ENCODE measurements at places on chromosomes 1 and 21.

DNA sequence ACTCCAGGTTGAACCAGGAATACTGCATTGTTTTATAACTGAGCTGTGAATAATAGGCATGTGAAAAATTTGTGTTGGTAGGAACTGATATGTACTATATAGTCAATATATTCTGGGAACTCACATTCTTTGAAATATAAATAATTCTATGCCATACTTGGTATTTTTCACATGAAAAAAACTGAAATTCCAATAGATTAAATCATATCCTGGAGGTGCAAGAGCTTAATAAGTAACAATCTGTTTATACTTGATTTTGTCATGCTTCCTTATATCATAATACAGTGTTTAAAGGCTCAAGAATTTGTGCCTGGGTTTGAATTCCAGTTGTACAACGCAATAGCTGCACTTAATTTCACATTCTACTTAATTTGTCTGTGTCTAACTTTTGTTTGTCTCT lies 387.0 kb downstream of the USP25 start:
- DNase-seq: no peak

GRCh38 chr1:153070243-153070642 lies 1.2 kb downstream of the SPRR2B start:
- DNase-seq: no peak

GRCh38 chr1:155834296-155834926 lies 22.6 kb downstream of the GON4L start:
- no peak for DNase-seq

DNA sequence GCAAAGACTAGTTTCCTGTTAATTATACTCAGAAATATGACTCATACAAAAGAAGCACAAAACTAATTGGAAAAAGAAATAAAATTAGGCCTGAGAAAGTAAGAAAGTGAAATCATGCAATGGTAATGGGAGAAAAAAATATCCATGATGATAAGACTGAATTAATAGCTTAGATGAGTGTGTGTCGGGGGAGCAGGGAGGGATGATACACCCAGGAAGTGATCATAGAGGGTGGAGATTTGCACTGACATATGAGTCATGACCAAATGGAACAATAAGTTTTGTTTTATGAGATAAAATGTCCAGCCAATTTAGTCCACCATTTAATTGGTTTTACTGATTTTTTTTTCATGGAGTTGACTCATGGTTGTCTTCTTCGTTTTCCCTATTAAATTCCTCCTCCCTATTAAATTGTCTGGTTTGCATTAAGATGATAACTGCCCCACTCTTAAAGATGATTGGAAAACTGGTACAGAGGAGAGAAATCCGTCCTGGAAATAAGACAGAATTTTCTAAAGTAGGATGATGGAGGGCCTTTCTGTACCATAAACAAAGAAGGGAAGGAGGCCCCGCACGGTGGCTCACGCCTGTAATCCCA lies 111.7 kb upstream of the KCNJ6 start:
- DNase-seq: no peak

DNA sequence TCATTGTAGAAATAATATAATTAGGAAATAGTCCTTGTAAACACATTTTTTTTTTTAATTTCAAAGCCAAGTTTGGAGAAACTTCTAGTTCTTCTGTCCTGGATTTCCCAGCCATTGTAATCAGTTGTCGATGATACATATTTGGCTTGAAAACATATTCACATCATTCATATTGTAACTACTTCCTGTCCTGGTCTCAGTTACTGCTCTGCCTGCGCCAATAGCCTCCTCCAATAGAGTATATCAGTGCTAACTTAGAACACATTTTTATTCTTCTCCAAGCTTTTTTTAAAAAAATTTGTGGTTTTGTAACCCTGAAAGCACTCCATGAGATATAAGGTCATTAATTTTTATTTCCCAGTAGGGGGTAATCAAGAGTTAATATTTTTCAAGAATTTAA lies 46.1 kb upstream of the FMO2 start:
- DNase-seq: no peak

- DNase-seq: no peak
These were observed 45.4 kb upstream of the IPO9 start for GRCh38 chr1:201783572-201783971.

GRCh38 chr1:248625971-248626370 lies 8.9 kb downstream of the OR2T11 start:
- DNase-seq: no peak

DNA sequence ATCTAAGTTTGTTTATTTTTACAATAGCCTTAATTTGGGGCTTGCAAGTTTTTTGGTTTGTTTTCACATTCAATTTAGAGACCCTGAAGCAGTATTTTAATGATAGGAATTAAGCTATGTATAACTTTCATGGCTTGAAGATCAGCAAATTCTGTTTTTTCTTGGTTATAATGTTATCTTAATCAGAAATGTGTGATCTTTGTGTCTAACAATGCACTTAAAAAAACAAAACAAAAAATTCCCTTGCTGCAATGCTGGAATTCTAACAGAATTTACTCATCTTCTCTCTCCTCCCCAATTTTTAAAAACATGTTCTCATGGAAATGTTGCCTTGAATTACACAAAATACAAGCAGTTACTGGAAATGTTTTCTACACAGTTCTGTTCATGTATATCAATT lies 113.1 kb downstream of the OLFML2B start:
- DNase-seq: no peak

GRCh38 chr1:28506907-28507246 lies 1.0 kb downstream of the RCC1 start:
- DNase-seq: no peak

- DNase-seq: no peak
These were observed 25.9 kb upstream of the CD84 start for GRCh38 chr1:160605205-160605604.

DNA sequence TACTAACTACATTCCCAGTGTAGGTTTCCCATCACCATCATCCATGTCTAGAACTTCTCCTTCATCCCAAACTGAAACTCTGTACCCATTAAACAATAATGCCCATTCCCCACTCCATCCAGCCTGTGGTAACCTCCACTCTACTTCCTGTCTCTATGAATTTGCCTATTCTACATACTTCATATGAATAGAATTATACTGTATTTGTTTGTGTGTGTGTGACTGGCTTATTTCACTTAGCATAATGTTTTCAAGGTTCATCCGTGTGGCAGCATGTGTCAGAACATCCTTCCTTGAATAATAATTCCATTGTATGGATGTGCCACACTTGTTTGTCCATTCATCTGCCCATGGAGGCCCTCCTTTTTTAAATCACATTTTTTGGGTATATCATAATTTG lies 35.7 kb downstream of the ATP2B4 start:
- no peak for DNase-seq

DNA sequence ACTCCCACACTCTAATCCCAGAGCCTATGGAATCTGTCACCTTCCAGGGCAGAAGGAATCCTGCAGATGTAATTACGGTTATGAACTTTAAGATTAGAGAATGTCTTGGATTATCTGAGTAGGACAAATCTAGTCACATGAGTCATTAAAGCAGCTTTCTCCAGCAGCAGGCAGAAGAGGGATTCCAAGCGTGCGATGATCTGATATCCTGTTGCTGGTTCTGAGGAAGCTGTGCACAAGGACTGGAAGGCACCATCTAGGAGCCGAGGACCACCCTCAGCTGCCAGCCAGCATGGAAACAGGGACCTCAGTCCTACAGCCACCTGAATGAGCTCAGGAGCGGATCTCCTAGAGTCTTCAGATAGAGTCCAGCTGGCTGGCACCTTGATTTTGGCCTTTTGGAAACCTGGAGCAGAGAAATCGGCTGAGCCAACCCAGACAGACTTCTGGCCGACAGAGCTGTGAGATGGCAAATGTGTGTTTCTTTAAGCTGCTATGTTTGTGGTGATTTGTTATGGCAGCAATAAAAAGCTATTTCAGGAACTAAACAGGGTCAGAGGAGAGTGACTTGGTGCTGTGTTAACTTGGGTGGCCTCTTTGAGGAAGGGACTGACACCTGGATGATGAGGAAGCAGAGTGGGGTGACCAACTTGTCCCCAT lies 34.5 kb downstream of the LRRN2 start:
- DNase-seq: no peak

DNA sequence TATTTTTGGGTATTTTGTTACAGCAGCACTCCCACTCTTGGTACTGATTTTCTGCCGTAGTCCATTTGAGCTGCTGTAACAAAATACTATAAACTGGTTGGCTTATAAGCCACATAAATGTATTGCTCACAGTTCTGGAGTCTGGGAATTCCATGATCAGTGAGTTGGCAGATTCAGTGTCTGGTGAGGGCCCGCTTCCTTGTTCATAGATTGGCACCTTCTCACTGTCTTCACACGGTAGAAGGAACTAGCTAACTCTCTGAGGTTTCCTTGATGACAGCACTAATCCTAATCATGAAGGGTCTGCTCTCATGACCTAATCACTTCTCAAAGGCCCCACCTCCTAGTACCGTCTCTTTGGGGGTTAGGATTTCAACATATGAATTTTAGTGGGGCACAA lies 85.2 kb downstream of the HHAT start:
- no peak for DNase-seq

GRCh38 chr1:192225703-192226102 lies 67.4 kb downstream of the RGS18 start:
- DNase-seq: no peak

- no peak for DNase-seq
These were observed 120.0 kb upstream of the ZC3H11B start for GRCh38 chr1:219732814-219733491.

DNA sequence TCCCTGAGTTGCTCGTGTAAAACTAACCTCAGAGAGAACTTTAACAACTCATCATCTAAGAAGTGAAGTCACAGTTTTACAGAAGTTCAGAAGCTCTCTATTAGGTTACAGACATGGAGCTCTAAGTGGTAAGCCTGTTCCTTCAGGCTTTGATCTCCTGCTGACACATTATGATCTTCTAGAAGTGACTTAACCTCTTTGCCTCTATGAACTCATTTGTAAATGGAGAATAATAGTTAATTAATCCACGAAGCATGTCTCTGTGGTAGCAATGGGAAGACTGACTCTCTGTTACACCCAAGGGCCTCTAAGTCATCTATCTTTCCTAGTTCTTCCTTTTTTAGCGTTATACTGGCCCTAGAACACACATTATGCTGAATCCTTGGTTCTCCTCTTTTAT lies 157.9 kb upstream of the NRIP1 start:
- no peak for DNase-seq

DNA sequence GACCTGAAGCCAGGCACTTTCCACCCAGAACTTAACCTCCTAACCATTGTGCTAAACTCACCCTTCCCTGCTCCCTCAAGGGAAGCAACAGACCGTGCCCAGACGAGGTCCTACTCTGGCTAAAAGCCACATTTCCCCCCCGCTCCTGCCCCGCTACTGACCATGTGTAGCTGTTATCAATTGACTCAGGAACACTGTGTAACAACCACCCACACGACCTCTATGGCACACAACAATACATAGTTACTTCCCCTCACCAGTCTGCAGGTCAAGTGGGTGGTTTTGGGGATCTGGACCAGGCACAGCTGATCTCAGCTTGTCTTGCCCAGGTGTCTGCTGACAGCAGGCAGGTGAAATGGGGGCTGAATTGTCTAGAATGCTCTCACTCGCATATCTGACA lies 40.1 kb downstream of the CAMK2N1 start:
- no peak for DNase-seq

DNA sequence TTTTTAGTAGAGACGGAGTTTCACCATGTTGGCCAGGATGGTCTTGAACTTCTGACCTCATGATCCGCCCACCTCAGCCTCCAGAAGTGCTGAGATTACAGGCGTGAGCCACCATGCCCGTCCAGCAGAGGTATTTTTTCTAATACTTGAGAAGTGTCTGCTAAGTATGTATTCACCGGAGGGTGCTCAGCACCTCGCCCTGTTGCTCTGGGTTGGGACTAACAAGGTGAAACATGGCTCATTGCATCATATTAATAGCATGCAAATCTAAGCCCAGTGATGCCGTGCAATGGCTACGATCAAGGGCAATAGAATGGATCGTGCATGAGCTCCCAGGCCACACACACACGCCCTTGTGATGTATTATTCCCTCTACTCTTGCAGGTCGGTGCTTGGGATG lies 68.7 kb downstream of the PDE9A start:
- no peak for DNase-seq

DNA sequence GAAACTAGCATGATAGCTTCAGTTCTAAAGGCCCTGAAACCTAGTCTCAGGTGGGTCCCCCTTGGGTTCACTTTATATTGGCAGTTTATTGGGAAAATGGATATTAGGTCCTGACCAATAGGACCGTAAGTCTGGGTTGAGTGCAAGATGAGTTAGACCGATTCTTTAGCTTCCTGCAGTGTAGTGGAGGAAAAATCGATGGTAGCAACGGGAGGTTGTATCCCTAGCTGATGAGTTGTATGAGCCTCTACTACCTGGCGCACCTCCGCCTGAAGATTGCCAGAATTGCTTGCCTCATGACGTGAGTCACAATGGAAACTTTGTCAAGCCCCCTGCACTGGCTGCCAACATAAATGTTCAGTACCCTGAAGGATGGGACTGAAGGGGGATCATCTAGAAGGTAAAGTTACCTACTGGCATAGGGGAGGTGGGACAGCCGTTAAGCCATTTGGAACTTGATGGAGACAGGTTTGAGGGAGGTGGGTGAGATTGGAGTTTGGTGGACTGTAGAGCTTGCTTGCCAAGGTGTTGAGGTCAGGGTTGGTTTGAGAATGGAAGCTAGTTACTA lies 3.9 kb downstream of the RCC1 start:
- DNase-seq: no peak

GRCh38 chr1:23196627-23197328 lies 20.5 kb downstream of the HTR1D start:
- DNase-seq: no peak

- no peak for DNase-seq
These were observed 12.7 kb upstream of the DEGS1 start for GRCh38 chr1:224170343-224170742.

- DNase-seq: no peak
These were observed 219.8 kb downstream of the NEGR1 start for GRCh38 chr1:72062584-72062983.

DNA sequence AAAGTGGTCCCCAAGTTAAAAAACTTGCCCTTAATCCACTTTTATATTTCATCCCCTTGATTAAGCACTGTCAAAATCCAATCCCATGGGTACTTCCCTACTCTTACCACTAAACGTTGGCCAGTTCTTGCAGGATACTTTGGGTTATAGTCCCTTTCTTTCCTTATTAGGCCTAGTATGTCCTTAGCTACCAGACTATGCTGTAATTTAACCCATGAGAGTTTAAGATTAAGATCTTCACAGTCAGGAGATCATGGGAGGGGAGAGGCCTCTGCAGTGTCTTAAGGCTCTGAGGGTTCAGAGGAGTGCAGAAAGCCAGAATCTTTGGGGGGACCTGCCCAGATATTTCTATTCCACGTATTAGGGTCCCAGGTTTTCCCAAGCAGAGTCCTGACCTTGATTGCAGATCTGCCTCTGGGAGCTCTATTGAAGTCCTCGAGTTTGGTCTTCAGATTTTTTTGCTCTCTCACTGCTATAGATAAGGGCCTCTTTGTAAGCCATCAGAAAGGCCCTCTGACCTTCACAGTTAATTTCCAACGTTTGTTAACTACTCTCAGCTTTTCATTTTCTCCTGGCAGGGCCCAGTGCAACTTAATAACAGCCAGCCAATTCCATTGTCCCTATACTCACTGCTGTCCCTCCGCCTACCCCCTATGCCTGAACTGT lies 9.0 kb upstream of the CGN start:
- no peak for DNase-seq

- DNase-seq: no peak
These were observed 47.1 kb downstream of the LBR start for GRCh38 chr1:225380691-225381090.

- DNase-seq: no peak
These were observed 68.2 kb upstream of the SAMSN1 start for GRCh38 chr21:14614287-14614686.

Measured in NCI-H510A (cell line).